ENCODE measurements at places on chromosomes 6 and 20.

DNA sequence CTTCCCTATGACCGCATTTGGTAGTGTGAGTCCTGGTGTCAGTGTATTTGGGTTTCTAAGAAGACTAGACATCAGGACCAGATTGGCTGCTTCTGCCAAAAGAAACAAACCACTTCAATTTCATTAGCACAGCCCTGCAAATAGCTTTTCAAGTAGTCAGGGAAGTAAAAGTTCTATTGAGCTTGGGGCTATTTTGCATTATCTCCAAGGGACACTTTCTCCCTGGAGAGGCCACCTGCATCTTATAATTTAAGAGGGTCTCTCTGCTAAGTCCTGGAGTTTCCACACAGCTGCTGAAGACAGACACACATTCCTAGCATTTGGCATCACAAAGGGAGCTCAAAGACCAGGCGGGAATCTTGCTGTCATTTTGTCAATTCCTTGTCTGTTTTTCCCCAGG, 141.2 kb downstream of the BMP2 start:
- H3K27me3 ChIP-seq: no peaks in the 10 kb centered on the region
- H3K4me1 ChIP-seq: no peaks in the 10 kb centered on the region
- H3K4me3 ChIP-seq: no peak overlapping the region
- DNase-seq: no peak

DNA sequence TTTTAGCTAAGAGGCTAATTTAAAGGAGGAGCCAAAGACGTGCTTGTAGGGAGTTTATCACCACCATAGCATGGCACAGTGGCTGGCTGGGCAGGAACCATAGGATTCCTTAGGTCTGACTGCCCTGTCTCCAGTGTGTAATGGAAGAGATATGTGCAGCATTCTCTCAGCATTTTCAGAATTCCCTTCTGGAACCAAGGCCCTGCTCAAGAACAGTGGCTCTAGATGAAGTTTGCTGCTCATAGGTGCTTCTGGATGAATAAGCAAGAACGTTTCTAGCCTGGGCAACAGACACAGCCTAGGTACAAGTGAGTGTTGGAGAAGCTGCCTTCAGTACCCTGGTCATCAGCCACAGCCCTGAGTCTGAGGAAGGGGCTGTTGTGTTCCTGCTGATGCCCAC, 69.1 kb downstream of the LCA5 start:
- no peaks in the 10 kb centered on the region for H3K36me3 ChIP-seq
- H3K4me3 ChIP-seq: no peak overlapping the region
- no peak for DNase-seq

DNA sequence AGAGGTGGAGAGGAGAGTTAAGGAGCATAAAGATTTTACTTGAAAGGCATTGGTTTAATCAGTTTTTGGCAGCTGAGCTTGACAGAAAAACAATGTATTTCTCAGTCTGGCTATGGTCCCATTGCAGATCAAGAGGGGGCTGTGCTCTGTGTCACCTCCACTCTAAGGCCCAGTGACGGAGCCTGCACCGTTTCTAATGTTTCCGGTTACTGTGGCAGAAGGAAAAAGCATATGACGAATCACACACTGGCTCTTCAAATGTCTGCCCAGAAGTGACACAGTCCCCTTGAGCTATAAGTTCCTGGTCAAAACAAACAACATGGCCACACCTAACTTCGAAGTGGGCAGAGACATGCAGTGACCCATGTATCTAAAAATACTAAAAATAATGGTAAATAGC, 372.0 kb downstream of the PLCB1 start:
- H3K36me3 ChIP-seq: no peaks in the 10 kb centered on the region
- H3K4me3 ChIP-seq: no peak overlapping the region
- H3K27me3 ChIP-seq: no peaks in the 10 kb centered on the region

- H3K27ac ChIP-seq: no peak overlapping the region
- DNase-seq: no peak
- peaks cover 22% of the 10 kb centered on the region for H3K36me3 ChIP-seq
- H3K4me3 ChIP-seq: no peak overlapping the region
Observed at GRCh38 chr6:24659561-24659960, 7.1 kb downstream of the TDP2 start.

DNA sequence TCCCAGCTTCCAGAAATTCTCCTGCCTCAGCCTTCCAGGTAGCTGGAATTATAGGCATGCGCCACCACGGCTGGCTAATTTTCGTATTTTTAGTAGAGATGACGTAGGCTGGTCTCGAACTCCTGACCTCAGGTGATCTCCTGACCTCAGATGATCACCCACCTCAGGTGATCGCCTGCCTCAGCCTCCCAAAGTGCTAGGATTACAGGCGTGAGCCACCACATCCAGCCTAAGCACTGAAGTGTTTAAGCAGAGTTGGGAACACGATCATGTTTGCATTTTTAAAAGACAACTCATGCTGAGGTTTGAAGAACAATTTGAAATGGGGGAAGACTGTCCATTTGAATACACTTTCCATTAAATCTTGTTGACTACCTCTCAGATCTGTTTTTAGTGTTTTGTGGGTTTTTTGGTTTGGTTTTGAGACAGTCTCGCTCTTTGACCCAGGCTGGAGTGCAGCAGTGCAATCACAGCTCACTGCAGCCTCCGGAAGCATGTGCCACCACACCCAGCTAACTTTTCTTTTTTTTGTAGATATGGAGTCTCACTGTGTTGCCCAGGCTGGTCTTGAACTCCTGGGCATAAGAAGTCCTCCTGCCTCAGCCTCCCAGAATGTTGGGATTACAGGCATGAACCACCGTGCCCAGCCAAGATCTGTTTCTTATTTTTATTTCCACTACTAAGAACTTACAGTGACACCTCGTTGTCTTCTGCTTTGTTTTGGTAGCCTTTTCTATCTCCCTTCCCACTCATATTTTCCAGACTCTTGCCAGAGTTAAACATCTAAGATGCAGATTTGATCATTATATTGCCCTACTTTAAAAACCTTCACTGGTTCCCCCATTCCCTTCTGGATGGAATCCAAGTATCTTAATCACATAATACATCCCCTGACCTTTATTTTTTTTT, 5.5 kb downstream of the CASP8AP2 start:
- no peaks in the 10 kb centered on the region for H3K27me3 ChIP-seq
- peak overlapping the region; percentile 72 for H3K4me3 ChIP-seq
- peak; percentile 19 for DNase-seq

- peaks cover 8% of the 10 kb centered on the region for H3K27me3 ChIP-seq
- H3K36me3 ChIP-seq: no peaks in the 10 kb centered on the region
- no peak for DNase-seq
- no peaks in the 10 kb centered on the region for H3K4me1 ChIP-seq
- H3K4me3 ChIP-seq: no peak overlapping the region
- H3K27ac ChIP-seq: no peak overlapping the region
Observed at GRCh38 chr6:133313068-133313467, 71.9 kb downstream of the EYA4 start.

DNA sequence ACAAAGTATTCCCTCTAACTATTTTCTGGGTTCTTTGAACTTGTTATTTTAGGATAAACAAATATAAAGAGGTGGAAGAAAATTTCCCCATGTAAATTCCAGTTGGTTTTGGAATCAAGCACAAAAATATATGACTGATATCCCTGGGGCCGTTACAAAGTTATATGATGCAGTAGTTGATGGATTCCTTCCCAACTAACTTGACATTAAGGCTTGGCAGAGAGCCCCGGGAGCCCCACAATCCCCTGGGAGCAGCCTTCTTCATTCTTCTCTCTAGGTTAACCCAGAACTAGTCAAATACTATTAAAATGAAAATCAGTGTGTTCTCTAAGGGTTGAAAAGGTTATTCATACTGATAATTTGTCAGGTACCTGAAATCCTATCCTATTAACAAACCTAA, 508.9 kb upstream of the SOX4 start:
- DNase-seq: no peak
- H3K27ac ChIP-seq: no peak overlapping the region
- no peaks in the 10 kb centered on the region for H3K27me3 ChIP-seq

GRCh38 chr20:35854713-35855348, 83.0 kb downstream of the PHF20 start:
- H3K4me1 ChIP-seq: peaks cover 15% of the 10 kb centered on the region
- peaks cover 23% of the 10 kb centered on the region for H3K36me3 ChIP-seq
- H3K27ac ChIP-seq: peak overlapping the region; percentile 47
- H3K27me3 ChIP-seq: no peaks in the 10 kb centered on the region

DNA sequence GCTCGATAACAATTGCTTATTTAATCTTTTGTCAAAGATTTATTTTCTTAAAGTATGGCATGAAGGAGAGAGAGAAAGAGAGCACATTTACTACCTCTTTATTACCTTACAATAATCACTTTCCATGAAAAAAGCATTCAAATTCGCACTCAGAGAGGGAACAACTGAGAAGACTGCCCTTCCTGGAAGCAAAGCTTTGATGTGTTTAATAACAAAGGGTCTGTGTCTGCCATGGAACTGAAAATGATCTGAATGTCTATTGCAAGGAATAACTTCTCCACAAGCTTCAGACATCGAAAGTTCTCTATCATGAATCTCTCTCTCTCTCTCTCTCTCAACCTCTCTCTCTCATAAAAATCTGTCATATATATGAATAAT, 308.9 kb downstream of the HDGFL1 start:
- H3K36me3 ChIP-seq: no peaks in the 10 kb centered on the region
- DNase-seq: no peak
- no peaks in the 10 kb centered on the region for H3K27me3 ChIP-seq

- no peaks in the 10 kb centered on the region for H3K27me3 ChIP-seq
- no peak for DNase-seq
- H3K36me3 ChIP-seq: no peaks in the 10 kb centered on the region
- peak overlapping the region; percentile 96 for H3K27ac ChIP-seq
- peak overlapping the region; percentile 98 for H3K4me3 ChIP-seq
Observed at GRCh38 chr6:89818977-89819335, 638 bp downstream of the MDN1 start.

DNA sequence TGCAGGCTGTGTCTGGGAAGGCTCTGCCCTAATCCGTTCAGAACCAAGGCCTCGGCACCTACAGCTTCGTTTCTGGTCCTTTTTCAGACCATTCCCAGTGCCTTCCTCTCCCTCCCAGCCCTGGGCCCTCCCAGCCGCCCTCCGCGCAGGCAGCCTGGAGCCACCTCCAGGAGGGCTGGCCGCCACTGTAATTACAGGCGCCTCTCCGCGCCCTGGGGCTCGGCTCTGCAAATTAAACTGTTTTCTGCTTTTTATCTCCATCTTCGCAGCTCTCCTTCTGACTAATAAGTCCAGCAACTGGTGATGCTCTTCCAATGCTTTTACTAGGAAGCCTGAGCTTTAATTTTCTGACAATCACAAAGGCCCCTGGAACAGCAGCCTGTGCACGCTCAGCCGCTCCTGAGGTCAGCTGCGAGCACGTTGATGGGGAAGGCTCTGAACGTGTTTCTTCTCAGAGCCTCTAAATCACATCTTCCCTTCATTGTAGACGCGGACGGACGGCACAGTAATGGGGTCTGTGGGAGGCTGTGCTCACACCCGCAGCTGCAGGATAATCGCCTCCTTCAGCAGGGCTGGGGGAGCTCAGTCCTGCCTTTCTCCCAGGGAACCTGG, 194.6 kb downstream of the DLL1 start:
- peaks cover 12% of the 10 kb centered on the region for H3K27me3 ChIP-seq
- no peak for DNase-seq
- H3K4me1 ChIP-seq: no peaks in the 10 kb centered on the region

GRCh38 chr6:44697327-44697726, 309.8 kb downstream of the CDC5L start:
- no peaks in the 10 kb centered on the region for H3K27me3 ChIP-seq
- H3K27ac ChIP-seq: no peak overlapping the region
- H3K4me1 ChIP-seq: no peaks in the 10 kb centered on the region

- H3K36me3 ChIP-seq: no peaks in the 10 kb centered on the region
- peak overlapping the region; percentile 83 for H3K4me3 ChIP-seq
- peak overlapping the region; percentile 70 for H3K27ac ChIP-seq
- peaks cover 9% of the 10 kb centered on the region for H3K4me1 ChIP-seq
- DNase-seq: no peak
Observed at GRCh38 chr6:170280689-170281045, 10.2 kb downstream of the DLL1 start.

DNA sequence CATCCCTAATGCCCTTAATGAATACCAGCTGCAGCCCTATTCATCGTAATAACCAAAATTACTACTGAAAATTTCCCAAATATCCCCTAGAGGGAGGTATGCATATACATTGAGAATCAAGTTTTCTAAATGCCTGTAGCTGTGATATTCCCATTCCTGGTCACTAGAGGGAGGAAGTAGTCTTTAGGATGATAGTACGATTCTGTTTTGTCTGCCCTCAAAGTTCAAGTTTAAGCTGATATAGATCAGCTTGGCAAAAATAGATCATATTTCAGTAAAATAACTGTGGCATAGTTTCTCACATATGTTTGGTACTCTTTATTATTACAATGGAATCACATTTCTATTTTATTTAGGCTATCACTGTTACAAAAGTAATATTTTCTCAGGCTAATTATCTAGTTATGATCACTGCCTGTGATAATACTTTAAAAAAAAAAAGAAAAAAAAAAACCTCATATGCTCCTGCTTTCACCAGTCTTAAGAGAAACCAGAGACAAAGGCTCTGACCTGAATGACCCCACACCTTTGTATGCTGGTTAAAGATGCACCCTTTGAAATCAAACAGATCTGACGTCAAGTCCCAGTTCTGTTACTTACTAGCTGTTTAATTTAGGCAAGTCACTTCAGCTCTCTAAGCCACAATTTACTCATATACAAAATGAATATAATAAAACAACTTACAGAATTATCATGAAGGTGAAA, 11.0 kb downstream of the TSPYL1 start:
- peak overlapping the region; percentile 50 for H3K27ac ChIP-seq
- DNase-seq: peak; percentile 35
- no peak overlapping the region for H3K4me3 ChIP-seq
- peaks cover 15% of the 10 kb centered on the region for H3K4me1 ChIP-seq

- H3K27ac ChIP-seq: no peak overlapping the region
- H3K27me3 ChIP-seq: peaks cover 13% of the 10 kb centered on the region
- DNase-seq: no peak
- peaks cover 2% of the 10 kb centered on the region for H3K4me1 ChIP-seq
- H3K4me3 ChIP-seq: no peak overlapping the region
Observed at GRCh38 chr6:11771473-11772048, 7.0 kb downstream of the ADTRP start.

GRCh38 chr20:62446481-62446880, 19.1 kb upstream of the RBBP8NL start:
- H3K27ac ChIP-seq: no peak overlapping the region
- peaks cover 11% of the 10 kb centered on the region for H3K27me3 ChIP-seq
- no peak overlapping the region for H3K4me3 ChIP-seq

GRCh38 chr20:47035026-47035590, 140.5 kb downstream of the EYA2 start:
- peaks cover 2% of the 10 kb centered on the region for H3K27me3 ChIP-seq
- DNase-seq: no peak
- H3K4me3 ChIP-seq: no peak overlapping the region
- no peaks in the 10 kb centered on the region for H3K4me1 ChIP-seq
- H3K27ac ChIP-seq: no peak overlapping the region
- peaks cover 1% of the 10 kb centered on the region for H3K36me3 ChIP-seq

DNA sequence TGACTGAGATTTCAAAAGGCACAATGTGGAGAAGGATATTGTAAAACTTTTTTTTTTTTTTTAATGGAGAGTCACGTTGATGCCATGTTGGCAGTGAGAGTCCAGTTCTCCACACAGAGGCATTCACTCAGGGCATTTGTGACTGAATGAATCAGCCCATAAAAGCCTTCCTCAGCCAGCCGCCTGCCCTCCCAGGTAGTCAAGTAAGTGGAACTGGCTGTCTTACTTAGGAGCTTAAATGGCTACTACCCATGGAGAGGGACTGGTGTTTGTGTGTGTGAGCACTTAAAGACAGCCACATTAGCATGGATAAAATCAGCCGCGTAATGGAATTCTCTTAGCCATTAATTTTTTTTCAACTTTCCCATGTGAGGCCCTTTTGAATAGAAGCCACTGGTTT, 12.6 kb downstream of the AAR2 start:
- H3K4me1 ChIP-seq: peaks cover 9% of the 10 kb centered on the region
- H3K27ac ChIP-seq: no peak overlapping the region
- H3K36me3 ChIP-seq: peaks cover 33% of the 10 kb centered on the region
- no peaks in the 10 kb centered on the region for H3K27me3 ChIP-seq

Measured in memory B cell (primary cell).